Smooth muscle cell of trachea (primary cell): ENCODE measurements at places on chromosomes 13 and 19. TPM values are rescaled to one million over a fixed set of nuclear protein-coding genes. Genes with fewer than 3 reads are reported as not detected.

The LONP1 gene
- total RNA-seq: 107 and 126 TPM in 2 replicates

The TNFSF9 gene
- under 0.01 and 1.3 TPM in 2 replicates for total RNA-seq

The RNF17 gene
- 0.17 TPM in 1 of 2 replicates, not detected in the other for total RNA-seq

The BCKDHA gene
- total RNA-seq: 43.8 and 48.1 TPM in 2 replicates

The SERP2 gene
- total RNA-seq: 8.3 and 10.1 TPM in 2 replicates

The ZNF546 gene
- total RNA-seq: 7.0 and 10.6 TPM in 2 replicates

The OR4F17 gene
- total RNA-seq: 0.15 TPM in 1 of 2 replicates, not detected in the other

The KCNC3 gene
- total RNA-seq: not detected in 2 replicates

The KLK6 gene
- total RNA-seq: not detected in 2 replicates

The F7 gene
- total RNA-seq: under 0.01 TPM in 1 of 2 replicates, not detected in the other

The CRX gene
- total RNA-seq: not detected in 2 replicates

The BICRA gene
- total RNA-seq: 5.8 and 10.3 TPM in 2 replicates

The HIF3A gene
- 4.8 and 7.6 TPM in 2 replicates for total RNA-seq

The CNFN gene
- not detected in 2 replicates for total RNA-seq

The ZNF527 gene
- total RNA-seq: 5.5 and 7.1 TPM in 2 replicates

The ZNF442 gene
- total RNA-seq: 3.5 and 3.9 TPM in 2 replicates

The TMEM86B gene
- total RNA-seq: 2.2 and 2.3 TPM in 2 replicates

The PNMA8A gene
- total RNA-seq: 2.5 and 17.3 TPM in 2 replicates

The ABHD13 gene
- 5.8 and 8.0 TPM in 2 replicates for total RNA-seq
